ENCODE measurements at places on chromosomes 7 and 10. TPM values are rescaled to one million over a fixed set of nuclear protein-coding genes. Genes with fewer than 3 reads are reported as not detected.

Gene PPP1R17
- not detected for total RNA-seq

Gene NPTX2
- total RNA-seq = not detected

Gene SRRM3
- total RNA-seq = not detected

Gene UNCX
- total RNA-seq = not detected

Gene PCGF6
- total RNA-seq = 7.3 TPM

Gene CYP26A1
- 0.13 TPM for total RNA-seq

Gene SEMA4G
- total RNA-seq = 0.78 TPM

Gene CYTH3
- total RNA-seq = 3.6 TPM

Gene MEOX2
- not detected for total RNA-seq

Gene ZC3HAV1L
- 1.6 TPM for total RNA-seq

Gene TCF7L2
- total RNA-seq = 0.71 TPM

Gene SLC37A3
- total RNA-seq = 10.6 TPM

DNA sequence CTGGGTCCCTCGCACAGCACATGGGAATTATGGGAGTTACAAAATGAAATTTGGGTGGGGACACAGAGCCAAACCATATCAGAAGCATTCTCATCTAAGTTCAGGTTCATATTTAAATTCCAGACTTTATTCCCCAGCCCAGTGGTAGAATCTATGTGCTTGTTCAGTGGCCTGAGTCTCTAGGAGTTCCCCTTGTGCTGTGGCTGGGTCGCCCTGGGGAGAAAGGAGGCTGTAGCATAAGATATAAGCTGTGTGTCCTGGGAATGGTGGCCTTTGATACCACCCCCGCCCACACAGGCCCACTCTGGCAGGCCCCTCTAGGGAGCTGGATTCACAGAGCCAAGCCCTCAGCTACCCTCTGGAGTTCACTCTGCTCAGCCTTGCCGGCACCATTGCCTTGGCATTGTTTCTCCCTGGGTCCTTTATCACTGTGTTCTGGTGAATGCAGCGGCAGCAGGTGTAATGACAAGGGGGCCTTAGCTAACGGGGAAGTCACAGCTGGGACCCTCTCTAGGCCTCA is 64.2 kb downstream of the MINDY4 start:
- DNase-seq = no peak

- DNase-seq = no peak
Measured at GRCh38 chr7:155825336-155825735, 13.1 kb upstream of the SHH start.

DNA sequence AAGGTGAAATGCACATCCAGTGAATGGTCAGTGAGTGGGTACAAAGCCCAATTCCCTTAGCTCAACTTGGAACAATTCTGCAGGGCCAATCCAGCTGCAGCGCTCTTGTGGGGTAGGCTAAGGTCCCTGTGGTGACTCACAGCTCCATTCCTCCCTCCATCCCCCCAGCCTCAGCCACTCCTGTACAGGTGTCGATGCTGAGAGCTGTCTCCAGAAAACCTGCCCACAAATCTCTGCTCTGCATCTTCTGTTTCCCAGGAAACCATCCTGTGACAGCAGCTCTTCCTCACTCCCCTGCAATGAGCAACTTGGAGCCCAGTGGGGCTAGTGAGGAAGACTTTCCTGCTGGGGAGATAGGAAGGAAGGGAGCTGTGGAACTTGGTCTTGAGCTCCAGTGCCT is 244.7 kb upstream of the GPR26 start:
- DNase-seq = no peak

DNA sequence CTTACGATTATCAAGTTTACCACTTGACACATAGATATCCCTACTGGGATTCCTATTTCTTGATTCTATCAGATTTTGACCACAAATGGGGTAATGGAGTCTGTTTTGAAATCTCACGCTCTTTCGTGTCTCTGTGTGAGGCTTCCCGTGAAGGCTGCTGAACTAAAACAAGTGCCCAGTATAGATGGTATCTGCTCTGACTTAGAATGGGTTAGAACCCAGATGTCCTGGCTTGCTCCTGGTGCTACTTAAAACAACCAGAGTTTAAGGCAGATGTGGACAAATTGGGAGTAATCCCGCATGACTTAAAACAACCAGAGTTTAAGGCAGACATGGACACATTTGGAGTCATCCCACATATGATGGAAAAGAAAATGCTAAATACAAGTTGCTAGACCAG is 85.9 kb downstream of the FAM204A start:
- no peak for DNase-seq

GRCh38 chr7:88344956-88345832 is 38.5 kb upstream of the STEAP4 start:
- DNase-seq = no peak

- DNase-seq = no peak
Measured at GRCh38 chr10:7886056-7886455, 67.8 kb downstream of the TAF3 start.

- DNase-seq = no peak
Measured at GRCh38 chr10:133264461-133264860, 12.2 kb downstream of the ADAM8 start.

GRCh38 chr7:87877366-87878040 is 1.2 kb downstream of the DBF4 start:
- no peak for DNase-seq

GRCh38 chr7:133763076-133763640 is 364.0 kb upstream of the LRGUK start:
- no peak for DNase-seq

DNA sequence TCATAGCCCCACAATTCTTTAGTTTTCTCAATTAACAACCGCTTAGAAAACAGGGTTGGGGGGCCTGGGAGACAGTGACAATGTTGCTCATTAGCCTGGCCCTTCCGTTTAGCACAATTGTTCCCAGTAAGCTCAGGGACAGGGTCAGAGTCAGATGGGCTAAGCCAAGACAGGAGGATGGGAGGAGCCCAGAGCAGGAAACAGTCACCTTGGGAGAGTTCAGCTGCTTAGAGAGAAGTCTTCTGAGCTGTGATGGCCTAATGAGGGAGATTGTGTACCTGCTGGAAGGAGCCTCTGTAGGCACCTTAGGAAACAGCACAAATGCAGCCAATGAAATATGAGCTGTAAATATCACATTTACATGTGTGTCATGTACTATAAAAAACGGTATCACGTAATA is 35.9 kb downstream of the SVOPL start:
- no peak for DNase-seq

DNA sequence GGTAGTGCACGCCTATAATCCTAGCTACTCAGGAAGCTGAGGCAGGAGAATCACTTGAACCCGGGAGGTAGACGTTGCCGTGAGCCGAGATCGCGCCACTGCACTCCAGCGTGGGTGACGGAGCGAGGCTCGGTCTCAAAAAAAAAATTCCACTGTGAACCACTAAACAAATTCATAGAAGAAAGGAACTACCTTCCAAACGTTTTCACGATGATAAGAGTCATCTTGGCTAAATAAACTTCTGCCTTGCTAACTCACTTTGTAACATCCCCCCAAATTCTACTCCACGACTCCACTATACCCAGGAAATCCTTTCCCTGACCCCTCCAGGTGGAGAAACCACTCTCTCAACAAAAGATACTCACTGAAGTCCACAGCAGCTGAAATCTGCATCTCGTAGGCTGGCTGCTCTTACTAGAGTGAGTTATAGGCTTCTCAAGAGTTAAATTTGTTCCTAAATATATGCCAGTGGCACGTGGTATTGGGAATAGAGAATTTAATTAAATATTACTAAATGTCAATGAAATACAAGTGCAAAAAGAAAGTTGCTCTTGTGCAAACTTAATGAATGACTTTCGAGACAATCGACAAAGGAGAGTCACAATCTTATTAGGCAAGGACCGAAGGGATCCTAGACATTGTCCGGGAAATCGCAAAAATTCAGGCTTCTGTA is 1.6 kb upstream of the GTF2I start:
- DNase-seq = no peak

GRCh38 chr7:99314504-99314903 is 11.2 kb upstream of the ARPC1A start:
- DNase-seq = no peak

DNA sequence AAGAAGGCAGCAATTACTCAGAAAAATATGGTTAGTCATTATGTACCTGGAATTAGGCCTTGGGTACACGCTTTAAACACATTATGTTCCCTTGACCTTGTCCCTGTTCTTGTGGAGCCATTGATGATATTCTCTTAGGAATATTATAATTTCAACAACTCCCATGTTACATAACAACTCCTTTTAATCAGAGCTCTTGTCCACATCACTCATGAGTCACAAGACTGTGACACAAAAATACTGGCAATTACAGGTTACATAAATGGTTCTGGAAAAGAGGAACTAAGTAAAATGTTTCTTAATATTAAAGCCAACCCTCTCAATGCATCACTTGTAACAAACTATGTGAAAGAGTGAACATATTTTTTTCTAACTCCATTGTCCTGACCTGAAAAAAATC is 143.8 kb upstream of the PCLO start:
- no peak for DNase-seq

DNA sequence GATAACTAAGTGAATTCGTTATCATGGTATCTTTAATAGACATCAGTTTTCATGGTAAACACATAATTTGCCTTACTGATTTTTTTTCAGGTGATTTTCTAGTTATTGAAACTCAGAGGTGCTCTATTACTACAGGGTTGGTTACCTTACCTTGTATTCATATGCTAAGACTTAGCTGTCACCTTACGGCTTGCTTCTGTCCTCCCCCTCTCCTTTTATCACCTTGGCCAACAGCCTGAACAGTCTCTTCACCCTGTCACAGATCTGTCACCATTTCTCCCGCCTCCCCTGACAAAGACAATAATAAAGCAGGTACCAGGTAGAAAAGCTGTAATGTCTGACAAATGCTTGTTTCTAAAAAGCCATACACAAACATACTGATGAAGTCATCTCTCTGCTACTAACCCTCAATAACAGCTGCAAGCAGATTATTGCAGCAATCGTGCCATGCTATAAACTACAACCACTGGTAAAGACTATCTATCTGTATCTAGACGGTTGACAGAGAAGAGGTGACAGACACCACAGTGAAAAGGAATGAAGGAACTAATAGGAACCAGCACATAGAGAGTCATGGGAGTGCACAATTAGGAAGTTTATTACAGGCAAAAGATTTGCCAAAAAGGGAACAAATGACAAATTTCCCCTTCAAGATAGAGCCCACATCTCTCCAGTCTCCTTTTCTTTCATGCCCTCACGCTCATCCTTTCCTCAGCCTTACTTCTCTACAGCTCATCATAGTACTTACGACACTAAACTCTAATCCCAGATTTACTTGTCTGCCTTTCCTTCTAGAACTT is 57.2 kb downstream of the ARHGAP12 start:
- DNase-seq = no peak

DNA sequence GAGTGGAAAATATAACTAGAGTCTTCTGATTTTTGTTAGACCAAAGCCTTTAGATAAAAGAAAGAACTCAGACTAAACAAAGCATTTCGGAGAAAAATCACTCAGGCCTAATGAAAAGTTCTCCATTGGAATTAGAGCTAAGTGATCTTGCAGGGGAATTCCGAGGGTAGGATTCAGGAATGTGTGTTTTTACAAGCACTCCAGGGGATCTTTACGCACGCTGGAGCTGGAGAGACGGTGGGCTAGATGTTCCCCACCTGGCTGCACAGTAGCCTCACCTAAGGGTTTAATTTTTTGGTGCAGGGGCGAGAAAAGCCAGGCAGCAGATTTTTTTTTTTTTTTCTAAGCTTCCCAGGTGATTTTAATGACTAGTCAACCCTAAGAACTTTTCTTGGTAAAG is 7.9 kb upstream of the PAPSS2 start:
- DNase-seq = no peak

GRCh38 chr7:106610996-106611886 is 49.7 kb downstream of the CCDC71L start:
- no peak for DNase-seq

GRCh38 chr10:83942410-83942809 is 196.9 kb upstream of the GHITM start:
- DNase-seq = no peak

DNA sequence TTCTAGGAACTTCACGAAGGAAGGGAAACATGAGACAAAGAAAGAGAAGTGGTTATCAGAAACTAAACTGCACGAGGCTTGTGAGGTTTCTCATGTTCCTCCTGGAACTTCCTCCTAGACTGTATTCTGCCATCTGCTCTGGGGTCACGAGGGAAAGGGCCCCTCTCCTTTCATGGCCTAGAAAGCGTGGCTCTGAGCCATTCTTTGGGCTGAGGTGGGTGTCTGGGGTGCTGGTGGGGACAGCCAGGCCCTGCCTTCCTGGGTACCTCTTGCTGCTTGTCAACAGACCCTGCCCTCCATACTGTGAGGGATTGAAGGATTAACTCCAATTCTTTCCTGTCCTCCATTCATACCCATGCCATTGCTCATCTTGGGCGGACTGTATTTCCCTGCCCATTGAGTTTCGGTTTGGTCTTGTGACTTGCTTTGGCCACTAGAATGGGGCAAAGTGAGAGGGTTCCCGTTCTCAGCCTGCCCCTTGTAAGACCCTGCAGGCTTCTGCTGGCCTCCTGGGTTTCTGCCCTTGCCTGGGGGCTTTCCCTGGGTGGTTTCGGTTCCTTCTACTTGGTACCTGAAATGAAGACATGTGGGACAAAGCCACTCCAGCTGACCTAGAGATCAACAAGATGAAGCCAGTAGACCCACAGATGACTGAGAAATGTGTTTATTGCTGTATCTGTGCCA is 14.9 kb upstream of the GIMAP8 start:
- peak; percentile 74 for DNase-seq

- no peak for DNase-seq
Measured at GRCh38 chr10:10792681-10793080, 225.0 kb upstream of the CELF2 start.

DNA sequence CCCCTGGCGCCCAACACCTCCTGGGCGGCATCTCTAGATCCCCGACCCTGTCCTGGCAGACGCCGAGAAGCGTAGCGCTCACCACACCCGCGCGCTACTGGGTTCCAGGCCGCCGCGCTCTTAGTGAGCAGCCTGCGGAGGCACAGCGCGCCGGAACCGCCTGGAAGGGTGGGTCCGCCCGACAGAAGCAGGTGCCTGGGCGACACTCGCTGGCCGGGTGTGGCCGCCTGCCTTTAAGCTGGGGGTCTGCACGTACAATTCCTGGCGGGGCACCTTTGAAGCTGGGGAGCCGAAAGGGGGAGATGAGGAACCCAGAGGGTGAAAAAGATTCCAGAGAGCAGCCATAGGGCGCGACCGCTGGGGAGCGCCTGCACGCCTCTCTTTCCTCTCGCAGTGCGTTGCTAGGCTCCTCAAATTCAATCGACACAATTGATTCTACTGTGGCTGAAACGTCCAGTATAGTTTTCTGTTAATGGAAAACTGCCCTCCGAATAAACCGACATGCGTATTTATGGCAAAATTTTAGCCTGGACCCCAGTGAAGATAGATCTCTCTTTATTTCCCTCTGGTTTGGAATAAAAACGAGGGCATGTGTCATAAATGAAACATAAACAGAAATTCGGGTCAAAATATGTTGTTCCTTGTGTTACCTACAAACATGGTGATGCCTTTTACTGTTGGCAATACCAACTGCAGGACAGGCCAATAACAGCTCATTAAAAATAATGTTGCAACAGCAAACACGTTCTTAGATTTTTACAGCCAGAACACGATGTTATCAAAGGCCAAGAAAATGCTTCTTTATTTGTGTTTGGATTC is 4.6 kb downstream of the HMX3 start:
- no peak for DNase-seq

DNA sequence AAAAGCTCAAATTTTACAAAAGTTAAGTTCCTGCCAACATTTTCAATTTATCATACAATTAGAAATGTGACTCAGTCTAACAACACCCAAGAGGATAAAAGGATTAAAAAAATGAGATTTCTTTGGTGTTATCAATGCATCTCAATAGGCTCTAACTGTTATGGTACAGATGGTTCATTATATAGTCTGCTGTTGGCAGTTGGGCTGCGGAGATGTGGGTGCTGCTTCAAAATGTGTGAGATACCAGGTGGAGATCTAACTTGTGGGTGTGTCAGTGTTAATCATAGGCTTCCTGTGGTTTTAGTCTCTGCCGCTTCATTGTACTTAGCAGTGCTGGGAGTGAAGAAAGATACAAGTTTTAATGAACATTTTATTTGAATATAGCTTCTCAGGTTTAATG is 231.2 kb downstream of the EXOC4 start:
- no peak for DNase-seq
